ENCODE measurements at places on chromosomes 7 and 10.

DNA sequence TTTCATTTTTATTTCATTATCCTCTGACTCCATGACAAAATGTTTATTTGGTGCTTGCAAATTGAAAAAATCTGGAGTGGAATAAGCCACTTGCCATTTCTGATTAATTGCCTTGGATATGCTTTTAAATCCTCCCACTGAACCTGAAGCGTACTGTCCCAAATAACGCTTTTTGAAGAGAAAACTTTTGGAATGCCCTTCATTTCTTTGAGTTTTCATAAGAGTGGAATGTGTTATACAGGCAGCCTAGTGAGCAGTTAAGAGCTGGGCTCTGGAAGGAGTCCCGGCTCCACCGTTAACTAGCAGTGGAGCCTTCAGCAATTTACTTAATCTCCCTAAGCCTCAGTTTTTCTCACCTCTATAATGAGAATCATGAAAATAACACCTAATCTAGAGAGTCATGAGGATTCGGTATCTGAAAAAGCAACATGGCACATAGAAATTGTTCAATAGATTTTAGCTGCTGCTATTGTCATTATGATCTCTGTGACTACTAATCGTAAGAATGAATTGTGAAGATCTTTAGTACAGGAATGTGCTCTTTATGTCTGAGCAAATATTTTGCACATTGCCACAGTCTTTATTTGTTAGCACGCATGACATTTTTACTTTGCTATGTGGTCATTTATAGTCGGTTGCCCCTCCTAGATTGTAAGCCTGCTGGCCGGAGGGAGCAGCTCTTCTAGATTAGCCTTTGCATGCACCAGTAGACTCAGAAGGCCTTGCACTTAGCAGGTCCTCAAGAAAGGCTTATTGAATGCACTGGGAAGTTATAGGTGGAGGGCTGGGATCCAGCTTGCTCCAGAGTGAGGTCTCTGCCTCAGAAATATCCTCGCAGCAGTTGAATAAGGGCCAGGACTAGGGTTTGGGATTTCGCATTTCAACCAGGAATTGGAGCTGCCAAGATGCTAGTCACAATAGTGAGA lies 59.4 kb downstream of the PLCE1 start:
- no peak for DNase-seq

DNA sequence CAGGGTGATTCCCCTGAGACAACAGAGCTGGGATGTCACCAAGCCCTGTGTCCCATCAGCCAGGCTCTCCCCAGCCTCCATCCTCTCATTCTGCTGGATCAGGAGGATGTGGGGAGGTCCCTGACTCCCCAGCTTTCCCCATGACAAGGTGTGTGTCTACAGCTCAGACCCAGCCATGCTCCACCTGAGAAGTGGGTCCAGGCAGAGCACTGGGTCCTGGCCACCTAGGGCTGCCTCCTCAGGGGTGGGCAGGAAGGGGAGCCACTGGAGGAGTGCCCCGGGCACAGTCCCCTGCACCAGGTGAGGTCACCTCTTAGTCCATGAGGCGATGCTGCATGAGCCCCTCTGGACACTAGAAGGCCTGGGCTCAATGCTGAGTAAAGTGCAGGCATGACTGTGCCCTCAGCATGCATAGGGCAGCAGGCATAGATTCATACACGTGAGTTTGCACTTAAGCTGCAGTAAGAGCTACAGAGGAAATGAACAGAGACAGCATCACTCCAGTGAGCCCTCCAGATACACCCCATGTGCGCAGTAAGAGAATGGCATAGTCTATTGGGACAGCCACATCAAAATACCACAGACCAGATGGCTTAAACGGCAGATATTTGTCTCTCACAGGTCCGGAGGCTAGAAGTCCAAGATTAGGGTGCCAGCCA lies 48.3 kb downstream of the ALOX5 start:
- no peak for DNase-seq

GRCh38 chr7:150405584-150406311 lies 26.6 kb downstream of the ZNF775 start:
- peak; percentile 57 for DNase-seq

- DNase-seq: no peak
Observed at GRCh38 chr10:24197263-24197662, 11.7 kb upstream of the KIAA1217 start.

DNA sequence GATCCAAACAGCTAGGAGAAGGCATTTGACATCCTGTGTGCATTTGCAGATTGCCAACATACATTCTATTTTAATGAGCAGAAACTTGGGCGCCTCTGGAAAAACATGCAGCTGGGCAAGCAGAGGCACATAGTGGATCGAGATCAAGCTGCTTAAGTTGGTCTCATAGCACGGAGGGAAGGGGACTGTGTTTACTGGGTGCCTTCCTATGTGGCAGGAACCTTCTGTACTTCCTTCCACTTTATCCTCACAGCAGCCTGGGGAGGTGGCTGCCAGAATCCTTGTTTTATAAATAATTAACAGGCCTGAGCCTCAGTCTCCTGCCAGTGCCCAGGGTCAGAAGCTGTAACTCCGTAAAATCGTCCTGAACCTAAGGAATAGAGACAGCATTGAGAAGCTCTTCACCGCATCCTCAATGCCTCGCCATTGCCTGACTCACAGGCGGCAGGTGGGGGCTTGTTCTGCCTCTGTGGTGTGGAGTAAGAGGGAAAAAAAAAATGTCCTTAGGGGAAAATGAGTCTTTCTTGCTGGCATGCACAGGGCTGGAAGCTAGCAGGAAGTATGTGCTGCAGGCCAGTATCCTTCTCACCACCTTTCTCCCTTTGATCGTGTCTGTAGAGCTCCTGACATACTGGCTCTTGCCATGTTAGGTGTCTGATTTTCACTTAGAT lies 6.2 kb downstream of the VWA2 start:
- DNase-seq: no peak

DNA sequence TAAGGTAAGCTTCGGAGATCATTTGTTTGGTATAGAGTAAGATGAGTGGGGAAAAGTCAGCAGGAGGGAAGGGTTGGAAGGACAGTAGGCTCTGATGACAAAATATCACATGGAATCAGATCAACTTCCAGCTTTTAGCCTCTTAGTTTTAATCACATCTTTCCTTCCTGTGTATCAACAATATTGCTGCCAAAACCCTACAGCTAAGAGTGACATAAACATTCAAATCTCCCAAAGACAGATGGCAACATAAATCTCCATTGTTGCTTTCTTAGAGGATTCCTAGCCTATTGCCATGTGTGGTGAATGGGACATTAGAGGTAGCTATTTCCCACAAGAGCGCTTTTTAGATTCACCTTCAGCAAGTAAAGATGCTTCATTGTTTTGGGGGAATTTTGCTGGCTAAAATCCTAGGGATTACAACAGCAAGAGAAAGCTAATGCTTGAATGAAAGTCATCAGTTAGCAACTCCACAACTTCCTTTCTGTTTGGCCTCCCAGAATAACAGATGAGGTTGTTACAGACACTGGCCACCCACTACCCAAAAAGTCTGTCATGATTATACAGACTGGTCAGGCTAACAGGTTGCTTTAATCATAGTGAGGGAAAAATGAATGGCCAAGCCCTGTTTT lies 35.2 kb upstream of the FZD1 start:
- DNase-seq: no peak

DNA sequence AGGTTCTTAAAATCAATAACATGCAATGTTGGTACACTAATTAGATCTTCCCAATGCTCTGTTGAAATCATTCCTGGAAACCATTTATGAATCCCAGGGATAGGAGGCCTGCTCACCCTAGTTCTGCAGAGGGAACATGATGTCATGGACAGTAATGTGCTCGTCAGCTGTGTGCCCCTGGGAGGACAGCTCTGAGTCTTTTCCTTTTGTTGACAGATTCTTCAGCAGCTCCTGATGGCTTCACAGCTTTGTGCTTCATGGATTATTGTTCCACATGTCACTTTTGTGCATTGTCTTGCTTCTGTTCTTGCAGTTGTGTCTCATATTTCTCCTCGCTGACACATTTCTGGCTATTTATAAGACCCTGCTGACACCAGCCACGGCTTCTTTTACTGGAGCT lies 367.5 kb downstream of the CCSER2 start:
- no peak for DNase-seq

DNA sequence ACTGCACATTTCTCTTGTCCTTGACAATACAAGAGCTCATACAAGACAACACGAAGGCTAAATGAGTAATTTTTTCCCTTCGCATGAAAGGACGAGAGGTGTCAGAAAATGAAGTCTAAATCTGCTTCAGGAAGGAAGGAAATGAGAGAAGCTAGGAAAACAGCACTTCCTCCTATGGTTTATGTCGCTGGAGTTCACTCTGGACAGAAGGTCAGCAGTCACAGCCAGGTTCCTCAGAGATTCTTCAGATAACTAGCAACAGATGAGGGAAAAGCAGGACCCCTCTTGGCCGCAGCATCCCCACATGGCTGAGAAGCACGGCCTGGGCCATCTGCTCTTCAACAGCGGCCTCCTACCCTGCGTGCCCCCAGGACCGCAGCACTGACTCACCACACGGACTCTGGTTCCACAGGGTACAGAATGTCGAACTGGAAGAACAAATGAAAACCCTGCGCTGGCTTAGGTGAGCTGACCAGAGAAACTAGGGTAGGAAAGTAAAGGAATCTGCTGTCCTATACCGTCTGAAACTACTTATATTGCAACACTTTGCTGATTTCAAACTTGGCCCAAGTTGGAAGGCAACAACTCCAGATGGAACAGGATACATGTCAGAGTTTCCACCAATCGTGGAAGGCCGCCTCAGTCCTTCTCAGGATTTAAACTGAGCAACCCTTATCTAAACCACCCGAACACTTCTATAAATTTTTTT lies 26.3 kb downstream of the DNMBP start:
- DNase-seq: no peak

GRCh38 chr7:36303202-36304098 lies 86.2 kb upstream of the ANLN start:
- DNase-seq: no peak

DNA sequence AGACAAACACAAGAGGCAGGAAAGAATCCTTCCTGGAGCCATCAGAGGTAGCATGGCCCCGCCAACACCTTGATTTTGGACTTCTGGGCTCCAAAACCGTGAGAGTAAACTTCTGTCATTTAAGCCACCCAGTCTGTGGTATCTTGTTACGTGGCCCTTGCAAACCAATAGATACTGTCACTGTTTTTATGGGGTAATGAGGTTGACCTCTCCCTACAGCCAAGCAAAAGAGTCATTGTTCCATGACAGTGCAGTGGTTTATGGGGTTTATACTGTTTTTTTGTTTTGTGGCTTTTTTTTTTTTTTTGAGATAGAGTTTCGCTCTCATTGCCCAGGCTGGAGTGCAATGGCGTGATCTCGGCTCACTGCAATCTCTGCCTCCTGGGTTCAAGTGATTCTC lies 32.8 kb downstream of the KIAA1549 start:
- no peak for DNase-seq

DNA sequence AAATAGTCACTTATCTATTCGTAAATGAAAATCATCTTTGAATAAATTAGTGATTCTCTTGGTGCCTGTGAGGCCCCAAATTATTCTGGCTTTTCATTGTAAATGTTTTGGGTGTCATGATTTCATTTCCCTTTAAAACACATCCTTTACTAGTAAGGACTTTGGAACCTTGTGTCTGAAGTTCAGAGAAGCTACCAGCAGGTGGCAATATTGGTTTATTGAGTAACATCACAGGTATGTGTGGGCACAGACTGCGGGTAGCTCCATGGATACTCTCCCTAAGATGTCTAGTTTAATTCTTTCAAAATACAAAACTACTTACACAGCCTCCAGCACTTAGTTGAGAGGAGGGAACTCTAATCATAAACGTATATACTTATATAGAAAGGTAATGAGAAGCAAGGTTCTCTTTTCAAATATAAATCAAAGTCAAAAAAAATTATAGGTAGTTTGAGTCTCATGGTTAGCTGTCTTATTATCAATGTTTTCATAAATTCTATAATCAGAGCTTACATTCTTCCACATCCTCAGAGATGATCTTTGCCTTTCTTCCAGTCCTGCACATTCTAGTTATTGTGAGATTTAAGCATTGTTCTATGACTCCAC lies 449.6 kb downstream of the GRM8 start:
- peak; percentile 10 for DNase-seq

- DNase-seq: no peak
Observed at GRCh38 chr10:88161070-88161469, 297.6 kb downstream of the PTEN start.

DNA sequence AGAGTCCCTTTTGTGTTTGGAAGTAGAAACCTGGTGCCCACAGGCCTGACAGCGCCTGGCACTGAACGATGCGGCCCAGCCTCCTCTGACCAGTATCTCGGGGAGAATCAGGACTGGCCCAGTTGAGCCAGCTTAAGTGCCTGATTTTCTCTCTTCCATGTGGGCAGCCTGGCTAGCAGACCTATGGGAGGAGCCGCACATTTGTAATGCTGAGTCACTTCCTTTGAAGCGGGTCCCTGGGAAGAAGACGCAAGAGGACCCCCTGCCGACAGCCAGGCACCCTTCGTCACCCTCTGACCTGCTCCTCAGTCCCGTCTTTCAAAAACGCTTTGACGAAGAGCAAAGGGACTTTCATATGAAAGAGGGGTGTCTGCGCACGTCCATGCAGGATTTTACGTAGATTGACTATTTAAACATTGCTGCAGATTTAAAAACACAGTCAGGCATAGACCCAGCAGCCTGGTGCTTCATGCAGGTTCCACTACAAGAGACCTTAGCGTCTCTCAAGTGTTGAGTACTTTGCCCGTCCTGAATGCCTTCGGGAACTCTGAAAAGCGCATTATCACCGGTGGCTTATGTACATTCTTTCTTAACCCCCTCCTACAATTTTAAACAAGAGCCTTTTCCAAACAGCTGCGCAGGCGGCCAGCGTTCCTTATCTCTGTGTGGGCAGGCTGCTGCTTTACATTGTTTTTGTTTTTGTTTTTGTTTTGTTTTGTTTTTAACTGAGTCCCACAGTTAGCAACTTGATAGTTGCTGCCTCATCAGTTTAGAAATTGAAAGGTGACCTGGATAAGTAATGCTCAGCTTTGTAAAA lies 36.5 kb upstream of the AP5Z1 start:
- DNase-seq: no peak

- DNase-seq: no peak
Observed at GRCh38 chr7:4549681-4550080, 132.4 kb upstream of the FOXK1 start.

DNA sequence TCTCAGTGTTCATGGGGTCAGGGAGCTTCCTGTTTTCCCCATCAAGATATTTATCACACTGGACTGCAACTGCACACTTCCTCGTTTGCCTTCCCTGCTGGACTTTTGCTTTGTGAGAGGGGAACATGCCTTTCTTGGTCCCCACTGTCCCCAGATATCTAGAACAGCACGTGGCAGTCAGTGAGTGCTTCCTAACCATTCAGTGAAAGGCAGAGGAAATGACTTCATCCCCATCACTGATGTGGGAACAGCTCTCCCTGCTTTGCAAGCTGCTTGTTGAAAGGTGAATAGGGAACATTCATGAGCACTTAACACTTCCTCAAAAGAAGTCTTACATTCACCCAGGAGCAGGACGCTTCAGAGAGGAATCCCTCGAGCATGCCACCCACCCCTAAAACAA lies 135.4 kb downstream of the MYOF start:
- DNase-seq: no peak

GRCh38 chr10:113226399-113226798 lies 276.4 kb downstream of the TCF7L2 start:
- no peak for DNase-seq

- DNase-seq: no peak
Observed at GRCh38 chr7:91929463-91929862, 11.2 kb upstream of the AKAP9 start.

GRCh38 chr10:133249094-133249780 lies 11.6 kb downstream of the VENTX start:
- no peak for DNase-seq
